Fibroblast of mammary gland (primary cell): ENCODE measurements at places on chromosomes 11 and 22.

- DNase-seq, result no peak
Measured at GRCh38 chr11:61131186-61131585, 28.9 kb downstream of the CD5 start.

DNA sequence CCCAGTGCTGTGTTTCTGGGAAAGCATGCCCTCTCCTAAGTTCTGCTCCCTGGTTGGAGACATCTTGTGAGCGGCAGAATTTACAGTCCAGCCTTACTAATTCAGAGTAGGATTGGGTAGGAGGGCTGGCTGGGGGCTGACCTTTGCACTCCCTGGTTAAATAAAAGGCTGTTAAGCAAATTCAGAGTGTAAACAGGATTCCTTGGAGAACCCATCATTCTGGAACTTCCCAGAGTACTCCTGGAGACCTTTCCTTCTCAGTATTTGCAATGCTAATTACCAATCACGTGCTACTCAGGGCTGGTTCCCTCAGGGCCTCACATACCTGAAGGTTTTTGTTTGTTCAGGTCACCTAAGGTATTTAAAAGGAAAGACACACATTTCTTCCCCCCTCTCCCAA is 340.2 kb downstream of the TBC1D22A start:
- DNase-seq, result no peak

GRCh38 chr22:44729391-44730021 is 22.9 kb upstream of the ARHGAP8 start:
- DNase-seq, result peak; percentile 66

DNA sequence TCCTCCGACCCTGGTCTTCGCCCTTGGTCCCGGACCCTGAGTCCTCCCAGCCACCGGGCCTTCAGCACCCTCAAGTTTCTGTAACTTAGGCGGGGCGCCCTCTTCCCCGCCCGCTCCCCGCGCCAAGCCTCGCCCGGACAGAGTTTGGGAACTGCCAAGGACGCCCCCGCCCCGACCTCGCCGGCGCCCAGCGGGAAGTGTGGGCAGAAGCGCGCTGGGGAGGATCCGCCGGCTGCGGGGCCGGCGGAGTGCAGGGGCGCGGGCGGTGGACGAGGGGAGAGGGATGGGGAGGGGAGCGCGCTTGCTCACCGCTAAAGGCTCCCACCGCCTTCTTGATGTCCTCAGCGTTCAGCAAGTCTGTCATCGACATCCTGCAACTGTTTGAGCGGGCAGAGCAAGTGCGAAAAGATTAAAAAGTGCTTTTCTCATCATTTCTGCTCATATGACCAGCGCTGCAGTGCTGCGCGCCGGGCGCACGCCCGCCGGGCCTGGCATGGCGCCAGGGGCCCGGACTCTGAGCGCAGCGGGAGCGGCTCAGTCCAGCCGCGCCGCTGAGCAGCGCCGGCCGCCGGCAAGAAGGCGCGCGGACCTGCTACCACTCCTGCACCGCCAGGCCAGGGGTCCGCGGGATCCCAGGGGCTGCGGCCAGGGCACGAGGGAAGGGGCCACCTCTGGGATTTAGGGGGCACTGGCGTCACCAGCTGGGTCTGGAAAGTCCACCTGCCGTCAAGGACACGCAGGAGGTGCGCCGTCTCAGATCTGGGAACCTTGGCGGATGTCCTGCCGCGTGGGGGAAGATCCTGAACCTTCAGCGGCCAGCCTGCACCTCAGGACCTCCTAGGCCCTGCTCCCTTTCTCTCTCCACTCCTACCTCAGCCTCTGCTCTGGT is at the start of gene PVALB:
PVALB (minus strand) TSS at position 400 of the 889 bp plus-strand sequence; CDS start at position 370, 30 bp downstream.
- DNase-seq, result peak; percentile 19

DNA sequence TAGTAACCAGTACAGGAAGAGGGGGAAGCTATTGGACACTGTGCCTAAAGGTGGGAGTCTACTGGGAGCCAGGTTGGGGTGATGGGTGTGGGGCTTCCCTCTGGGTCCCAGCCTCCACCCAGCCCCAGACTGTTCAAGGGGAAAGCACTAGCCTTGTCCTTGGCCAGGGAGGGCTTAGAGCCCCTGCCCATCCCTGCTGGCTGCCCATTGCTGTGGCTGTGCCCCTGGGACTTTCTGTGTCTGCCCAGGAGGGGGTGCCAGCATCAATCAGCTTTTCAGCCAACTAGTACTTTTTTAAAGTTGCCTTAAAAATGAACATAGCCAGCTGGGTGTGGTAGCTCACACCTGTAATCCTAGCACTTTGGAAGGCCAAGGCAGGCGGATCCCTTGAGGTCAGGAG is 19.9 kb downstream of the INCENP start:
- DNase-seq, result no peak

- no peak for DNase-seq
Measured at GRCh38 chr11:48088682-48089050, 108.3 kb downstream of the PTPRJ start.

DNA sequence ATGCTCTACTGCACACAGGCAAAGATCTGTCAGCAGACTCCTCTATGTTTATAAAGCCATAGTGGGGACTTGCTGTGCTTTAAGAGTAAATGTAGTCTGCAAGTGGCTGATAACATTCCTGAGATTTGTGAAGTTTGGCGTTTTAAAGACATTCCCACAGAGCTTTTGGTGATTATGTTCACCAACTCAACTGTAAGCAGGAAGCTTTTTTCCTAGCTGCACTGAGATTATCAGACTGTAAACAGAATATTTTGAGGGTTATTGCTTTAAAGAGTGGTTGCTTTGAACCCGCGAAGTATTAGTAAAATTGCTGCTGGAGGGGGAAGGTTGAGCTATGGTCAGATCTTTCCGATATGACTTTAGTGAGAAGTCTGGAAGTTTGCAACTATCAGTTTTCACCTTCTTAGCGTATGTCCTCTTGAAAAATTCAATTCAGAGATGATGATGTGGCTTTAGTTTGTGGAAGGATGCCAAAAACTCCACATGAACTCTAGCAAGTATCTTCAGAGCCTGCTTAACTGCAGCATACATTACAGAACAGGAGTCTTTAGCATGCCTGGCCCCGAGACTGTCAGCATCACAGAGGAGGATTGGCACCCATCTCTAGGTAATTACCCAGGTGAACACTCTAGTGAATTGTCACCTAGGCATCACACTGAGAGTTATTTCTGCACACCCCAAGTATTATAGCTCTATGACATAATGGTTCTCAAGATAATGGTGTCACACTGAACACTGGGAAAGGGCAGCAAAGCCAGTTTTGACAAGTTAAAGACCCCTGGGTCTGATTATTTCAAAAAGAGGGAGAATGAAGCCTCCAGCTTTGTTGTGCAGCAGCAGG is 89.9 kb downstream of the MTNR1B start:
- DNase-seq, result peak; percentile 71
